M059J (cell line): ENCODE measurements at places on chromosomes 7 and 10. TPM values are rescaled to one million over a fixed set of nuclear protein-coding genes. Genes with fewer than 3 reads are reported as not detected.

DNA sequence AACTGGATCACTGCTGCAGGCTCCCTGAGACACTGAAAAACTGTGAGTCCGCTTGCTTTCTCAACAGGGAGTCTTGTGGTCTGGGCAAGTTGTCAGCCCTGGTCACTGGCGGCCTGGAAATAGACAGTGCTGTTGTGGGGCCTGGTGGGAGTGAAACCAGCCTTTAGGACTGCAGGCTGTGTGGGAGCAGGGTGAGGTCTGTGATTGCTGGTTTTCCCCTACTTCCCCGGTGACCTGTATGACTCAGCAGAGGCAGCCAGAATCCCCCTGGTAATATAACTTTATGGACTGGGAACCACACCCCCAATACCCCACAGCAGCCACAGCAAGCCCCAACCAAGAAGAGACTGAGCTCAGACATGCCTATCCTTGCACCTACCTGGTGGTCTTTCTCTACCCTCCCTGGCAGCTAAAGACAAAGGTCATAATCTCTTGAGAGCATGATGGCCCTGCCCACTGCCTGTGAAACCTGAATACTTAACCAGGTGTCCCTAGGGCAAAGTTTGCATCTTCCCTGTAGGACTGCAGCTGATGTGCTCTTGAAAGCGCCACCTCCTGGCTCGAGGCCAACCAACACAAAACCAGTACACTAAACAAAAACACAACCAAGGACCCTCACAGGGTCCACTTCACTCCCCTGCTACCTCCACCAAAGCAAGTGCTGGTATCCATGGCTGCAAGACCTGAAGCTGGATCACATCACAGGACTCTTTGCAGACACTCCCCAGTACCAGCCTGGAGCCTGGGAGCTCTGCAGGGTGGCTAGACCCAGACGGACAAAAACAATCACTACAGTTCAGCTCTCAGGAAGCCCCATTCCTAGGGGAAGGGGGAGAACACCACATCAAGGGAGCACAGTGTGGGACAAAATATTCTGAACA is 7.2 kb upstream of the ADAM22 start:
- peak; percentile 63 for DNase-seq

DNA sequence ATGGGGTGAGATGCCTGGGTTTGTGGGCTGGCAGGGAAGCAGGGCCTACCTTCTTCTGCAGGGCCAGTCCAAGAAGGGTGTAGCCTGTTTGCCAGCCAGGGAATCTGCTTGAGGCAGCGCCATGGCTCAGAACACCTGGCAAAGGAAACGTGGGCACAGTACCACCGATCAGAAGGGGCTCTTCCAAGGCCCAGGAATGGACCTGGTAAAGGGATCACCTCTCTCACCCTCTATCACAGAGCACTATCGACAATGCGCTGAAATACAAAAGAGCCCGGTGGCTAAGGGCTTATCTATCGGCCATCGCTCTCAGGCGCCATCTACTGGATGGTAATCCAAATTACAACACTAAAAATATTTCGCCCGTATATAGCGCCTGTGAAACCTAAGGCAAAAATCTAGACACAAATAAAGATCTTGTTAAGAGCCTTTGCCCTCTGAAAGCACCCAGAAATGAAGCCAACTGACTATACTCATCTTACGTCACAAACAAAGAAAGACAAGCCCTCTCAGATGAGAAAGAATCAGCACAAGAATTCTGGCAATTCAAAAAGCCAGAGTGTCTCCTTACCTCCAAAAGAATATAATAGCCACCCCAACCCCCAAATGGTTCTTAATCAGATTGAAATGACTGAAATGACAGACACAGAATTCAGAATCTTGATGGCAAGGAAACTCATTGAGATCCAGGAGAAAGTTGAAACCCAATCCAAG is 217.8 kb upstream of the HPS1 start:
- DNase-seq = peak; percentile 5

The CLRN3 gene
- not detected in 2 replicates for total RNA-seq

GRCh38 chr7:738241-738640 is 11.2 kb upstream of the PRKAR1B start:
- DNase-seq = no peak

- no peak for DNase-seq
Measured at GRCh38 chr10:27330074-27330473, 89.5 kb upstream of the ACBD5 start.

The CYP26C1 gene
- total RNA-seq = not detected in 2 replicates

The CRPPA gene
- total RNA-seq = 1.0 and 2.5 TPM in 2 replicates

DNA sequence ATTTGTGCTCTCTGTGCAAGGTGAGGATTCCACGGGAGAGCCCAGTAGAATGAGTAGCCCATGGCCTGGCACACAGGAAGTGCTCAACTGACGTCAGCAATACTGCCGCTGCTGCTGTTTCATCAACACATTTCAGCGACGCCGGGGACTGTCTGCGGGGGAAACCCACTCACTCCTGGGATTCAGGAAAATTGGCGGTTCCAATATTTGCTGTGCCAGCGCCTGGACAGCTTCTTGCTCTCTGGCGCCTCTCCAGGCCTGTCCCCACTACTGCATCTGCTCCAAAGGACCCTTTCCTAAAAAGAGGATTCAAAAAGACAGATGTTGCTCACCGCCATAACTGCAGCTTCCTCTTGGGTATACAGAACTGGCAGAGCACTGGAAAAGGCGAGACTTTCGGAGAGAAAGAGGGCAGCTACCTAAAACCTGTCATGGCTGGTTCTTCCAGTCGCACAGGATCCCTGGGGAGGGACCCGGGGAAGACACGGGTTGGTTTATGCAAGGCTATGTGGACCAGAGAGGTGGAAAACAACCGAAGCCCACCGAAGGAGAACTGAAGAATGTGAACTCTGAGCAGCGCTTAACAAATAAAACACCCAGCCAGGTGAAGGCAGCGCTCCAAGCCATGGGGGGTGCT is 39.7 kb upstream of the ENO4 start:
- DNase-seq = no peak

- no peak for DNase-seq
Measured at GRCh38 chr7:108049962-108050361, 47.0 kb upstream of the LAMB1 start.

The FAM25G gene
- not detected in 2 replicates for total RNA-seq

The ERVW-1 gene
- total RNA-seq = 0.02 TPM in 1 of 2 replicates, not detected in the other

- no peak for DNase-seq
Measured at GRCh38 chr10:116226053-116226452, 47.0 kb downstream of the GFRA1 start.

- DNase-seq = no peak
Measured at GRCh38 chr7:155289107-155289506, 8.6 kb upstream of the INSIG1 start.

The STEAP4 gene
- total RNA-seq = 0.02 TPM in 1 of 2 replicates, not detected in the other

- DNase-seq = peak; percentile 43
Measured at GRCh38 chr7:142455392-142455791, 197.5 kb upstream of the PRSS58 start.

- peak; percentile 82 for DNase-seq
Measured at GRCh38 chr10:43691485-43691884, 42.8 kb upstream of the ZNF32 start.

DNA sequence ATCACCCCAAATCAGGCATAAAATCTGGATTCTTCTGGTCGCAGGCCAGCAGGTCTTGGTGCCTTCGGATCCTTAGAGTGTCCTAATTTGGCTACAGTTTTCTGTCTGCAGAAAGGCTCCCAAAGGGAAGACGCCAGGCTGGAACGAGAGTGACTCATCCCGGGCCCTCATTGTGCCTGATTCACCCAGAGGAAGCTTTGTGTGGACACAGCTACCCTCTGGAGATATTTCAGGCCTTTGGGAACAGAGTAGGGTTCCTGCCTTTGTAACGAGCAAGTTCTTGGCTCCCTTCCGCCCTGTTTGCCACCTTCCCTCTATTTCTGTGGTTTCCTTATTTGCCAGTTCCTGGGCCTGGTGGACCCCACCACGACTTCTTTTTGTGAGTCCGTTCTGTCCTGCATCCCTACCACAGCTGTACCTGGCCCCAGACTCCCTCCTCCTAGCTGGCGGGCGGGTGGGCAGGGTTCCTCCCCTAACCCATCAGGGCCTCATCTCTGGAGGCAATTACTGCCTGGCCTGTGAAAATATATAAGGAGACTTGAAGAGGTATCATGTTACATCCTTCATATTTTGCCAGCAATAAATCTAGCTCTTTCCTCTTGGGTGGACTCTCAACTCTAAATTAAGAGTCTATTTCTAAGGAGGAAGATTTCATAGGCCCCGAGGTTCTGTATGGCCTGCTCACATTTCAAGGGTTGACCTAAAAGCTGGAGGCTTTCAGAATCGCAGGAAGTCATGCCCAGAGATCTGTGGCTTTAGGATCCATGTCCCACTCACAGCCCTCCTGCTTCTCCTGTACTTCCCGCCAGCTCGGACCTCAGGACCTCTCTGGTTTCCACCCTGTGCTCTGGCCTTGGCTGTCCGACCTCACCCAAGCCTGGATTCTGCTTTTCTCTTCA is 219.2 kb upstream of the ZNF32 start:
- DNase-seq = peak; percentile 98

DNA sequence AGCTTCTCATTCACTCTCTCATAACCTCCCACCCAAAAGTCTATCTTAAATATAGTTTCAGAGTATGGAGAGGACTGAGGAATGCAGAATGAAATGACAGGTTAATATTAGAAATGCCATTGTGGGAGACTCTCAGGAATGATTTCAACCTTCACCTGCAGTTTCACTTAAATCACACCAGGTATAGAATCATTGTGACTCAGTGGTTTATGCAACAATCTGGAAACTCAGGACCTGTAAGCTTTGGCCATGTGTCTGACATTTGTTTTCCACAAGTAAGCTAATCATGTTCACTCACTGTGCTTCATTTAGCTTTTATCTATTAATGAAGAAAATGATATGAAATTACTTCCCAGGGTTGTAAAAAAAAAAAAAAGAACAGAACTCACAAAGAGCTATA is 8.7 kb upstream of the PTPN12 start:
- DNase-seq = no peak

DNA sequence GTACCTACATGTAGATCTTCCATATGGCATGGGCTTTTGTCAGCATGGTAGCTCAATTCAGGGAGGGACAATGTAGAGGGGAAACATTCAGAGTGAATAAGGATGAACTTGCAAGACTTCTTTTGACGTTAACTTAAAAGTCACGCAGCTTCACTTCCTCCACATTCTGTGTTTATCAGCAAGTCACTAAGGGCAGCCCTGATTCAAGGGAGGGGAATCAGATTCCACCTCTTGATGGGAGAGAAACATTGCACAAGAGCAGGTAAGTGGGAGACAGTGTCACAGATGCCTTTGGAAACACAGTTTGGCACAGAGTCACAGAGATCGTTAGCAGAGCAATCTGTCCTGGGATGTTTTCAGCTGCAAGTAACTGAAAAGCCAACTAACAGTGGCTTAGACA is 26.2 kb downstream of the C10orf67 start:
- DNase-seq = no peak

DNA sequence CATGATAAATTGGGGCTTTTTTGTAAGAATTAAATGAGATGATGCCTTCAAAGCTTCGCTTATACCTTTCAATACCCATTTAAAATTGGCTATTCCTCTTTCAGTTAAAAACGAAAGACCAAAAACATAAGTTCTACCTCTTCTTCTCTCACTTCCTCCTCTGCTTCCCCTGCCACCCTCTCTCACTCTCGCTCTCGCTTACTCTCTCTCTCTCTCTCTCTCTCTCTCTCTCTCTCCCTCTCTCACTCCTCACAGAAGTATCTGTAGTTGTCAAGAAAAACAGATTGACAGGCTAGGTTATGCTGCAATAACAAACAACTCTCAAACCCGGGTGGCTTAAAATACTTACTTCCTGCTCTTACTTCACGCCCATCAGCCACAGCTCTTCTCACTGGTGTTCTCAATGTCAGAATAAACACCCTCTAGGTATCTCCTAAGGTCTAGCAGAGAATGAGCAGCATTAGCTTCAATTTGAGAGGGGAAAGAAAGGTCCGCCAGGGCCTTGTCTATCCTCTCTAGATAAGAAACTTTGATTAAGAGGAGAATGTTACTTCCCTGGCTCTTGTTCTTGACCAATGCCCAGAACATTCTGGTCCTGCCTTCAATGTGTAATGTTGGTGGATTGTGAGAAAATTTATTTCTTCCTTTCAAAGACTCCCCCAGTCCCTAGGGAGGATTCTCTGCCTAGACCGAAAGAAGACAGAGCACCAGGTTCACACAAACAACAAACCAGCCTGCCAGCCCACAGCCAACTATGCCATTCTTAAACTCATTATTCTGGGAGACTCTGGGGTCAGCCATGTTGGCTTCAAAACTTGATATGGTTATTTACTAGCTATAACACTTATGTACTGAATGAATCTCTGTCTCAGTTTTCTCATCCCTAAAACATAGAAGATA is 1028.7 kb downstream of the XPNPEP1 start:
- no peak for DNase-seq

DNA sequence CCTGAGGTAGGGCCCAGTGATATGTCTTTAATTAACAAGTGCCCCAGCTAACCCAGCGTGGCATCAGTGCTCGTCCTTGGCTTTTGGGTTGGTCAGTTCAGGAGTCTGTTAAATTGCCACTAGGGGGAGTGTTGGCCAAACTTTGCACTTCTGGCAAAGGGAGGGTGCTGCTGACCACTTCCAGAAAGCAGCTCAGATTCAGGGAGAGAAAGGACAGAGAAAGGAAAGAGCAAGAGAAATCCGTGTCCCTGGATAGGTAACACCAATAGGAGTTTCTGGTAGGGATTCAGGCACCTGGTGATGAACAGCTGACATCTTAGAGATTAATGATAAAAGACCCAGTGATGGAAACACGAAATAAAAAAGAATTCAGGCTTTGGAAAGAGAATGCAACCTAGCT is 243.1 kb upstream of the AOAH start:
- peak; percentile 67 for DNase-seq

- no peak for DNase-seq
Measured at GRCh38 chr7:151930695-151931094, 25.6 kb upstream of the GALNTL5 start.

DNA sequence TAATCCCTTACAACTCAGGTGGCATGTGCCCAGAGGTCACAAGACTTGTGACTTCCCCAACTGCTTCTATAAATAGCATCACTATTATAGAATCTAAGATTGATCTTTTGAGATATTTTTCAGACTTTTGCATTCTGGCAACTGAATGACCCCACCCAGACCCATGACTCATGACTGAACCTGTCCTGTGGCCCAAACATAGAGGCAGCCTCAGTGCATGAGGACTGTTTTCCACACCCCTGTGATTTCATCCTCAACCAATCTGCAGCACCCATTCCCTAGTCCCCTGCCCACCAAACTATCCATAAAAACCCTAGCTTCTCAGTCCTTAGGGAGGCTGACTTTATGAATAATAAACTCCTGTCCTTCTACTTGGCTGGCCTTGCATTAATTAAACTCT is 84.5 kb downstream of the MICU1 start:
- no peak for DNase-seq

The SORBS1 gene
- 0.57 and 2.4 TPM in 2 replicates for total RNA-seq

The ANXA8 gene
- 0.54 and 2.4 TPM in 2 replicates for total RNA-seq

- no peak for DNase-seq
Measured at GRCh38 chr7:116087291-116087690, 56.7 kb upstream of the TFEC start.

GRCh38 chr10:132848291-132848701 is 62.3 kb upstream of the NKX6-2 start:
- no peak for DNase-seq

The NPC1L1 gene
- total RNA-seq = not detected in 2 replicates

- no peak for DNase-seq
Measured at GRCh38 chr7:24899161-24899560, 80.8 kb downstream of the OSBPL3 start.

The TMEM225B gene
- 0.20 and 0.62 TPM in 2 replicates for total RNA-seq

- no peak for DNase-seq
Measured at GRCh38 chr10:130337696-130338635, 201.8 kb downstream of the GLRX3 start.

The CNNM1 gene
- 1.6 and 2.4 TPM in 2 replicates for total RNA-seq
